ENCODE measurements at places on chromosomes 2 and 18.
A peak's percentile ranks its signal among the peaks of the same experiment; 100 is the strongest.

DNA sequence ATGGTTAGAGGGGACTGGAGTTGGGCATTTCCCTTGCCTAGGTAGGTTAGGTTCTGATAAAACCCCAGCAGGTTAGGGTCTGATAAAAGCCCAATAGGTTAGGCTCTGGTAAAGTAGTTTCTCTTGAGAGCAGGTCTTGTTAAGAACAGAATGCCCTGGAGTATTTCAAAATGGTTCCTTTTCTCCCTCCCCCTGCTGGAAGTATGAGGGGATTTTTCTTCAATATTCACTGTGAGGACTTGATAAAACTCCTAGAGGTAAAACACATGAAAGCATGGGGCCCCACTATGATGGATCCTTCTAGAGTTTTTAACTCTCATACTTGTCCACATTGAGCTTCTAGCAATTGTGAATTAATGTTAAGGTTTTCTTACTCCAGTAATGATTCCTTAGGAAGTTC, 27.6 kb downstream of the ANKAR start:
- no peak for DNase-seq

DNA sequence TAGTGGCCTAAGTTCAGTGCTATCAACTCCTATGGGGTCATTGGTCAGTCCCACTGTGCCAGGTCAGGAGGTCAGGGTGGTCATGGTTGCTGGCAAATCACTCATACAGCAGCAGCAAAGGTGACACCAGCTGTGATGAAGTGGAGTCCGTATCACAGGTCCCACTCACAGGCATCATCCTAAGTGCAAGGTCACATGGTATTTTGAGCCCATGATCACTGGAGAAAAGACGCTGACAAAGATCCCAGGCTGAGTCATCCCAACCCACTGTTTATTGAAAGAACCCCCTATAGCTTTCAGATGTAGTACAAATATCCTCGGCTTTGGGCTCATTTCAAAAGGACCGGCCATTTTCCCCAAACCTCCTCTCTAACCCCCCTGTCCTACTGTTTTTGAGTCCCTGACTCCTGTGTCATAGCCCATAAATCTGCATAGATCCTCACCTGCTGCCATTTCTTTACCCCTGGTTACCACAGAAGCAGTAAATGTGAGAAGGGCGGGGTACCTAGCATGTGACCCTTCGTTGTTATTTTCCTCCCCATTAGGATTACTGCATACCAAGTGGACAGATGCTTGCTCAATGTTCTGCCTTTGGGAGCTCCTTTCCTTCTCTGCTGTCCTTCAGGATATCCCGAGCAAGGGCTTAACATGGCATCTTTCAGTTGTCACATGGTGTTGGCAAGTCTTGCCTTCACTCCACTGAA, 107.7 kb downstream of the COL6A3 start:
- DNase-seq, result peak; percentile 64

DNA sequence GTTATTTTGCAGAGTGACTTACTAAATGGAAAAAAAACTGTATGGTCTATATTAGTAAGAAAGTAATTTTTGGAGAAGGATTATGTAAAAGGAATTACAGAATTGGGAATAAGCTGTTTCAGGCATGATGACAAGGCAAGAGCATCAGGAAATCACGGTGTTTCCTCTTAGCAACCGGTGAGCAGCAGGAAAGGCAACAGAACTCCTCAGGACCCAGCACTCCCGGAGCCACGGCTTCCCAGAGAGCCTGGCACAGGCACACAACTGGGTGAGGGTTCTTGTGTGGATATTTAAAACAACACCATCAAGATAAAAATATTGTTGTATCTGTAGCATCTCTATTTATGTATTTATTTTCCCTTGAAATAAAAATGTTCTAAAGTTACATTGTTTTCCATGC, 34.4 kb downstream of the CYP27C1 start:
- no peak for DNase-seq

GRCh38 chr2:232139786-232140562, 178.5 kb downstream of the DIS3L2 start:
- DNase-seq, result no peak

DNA sequence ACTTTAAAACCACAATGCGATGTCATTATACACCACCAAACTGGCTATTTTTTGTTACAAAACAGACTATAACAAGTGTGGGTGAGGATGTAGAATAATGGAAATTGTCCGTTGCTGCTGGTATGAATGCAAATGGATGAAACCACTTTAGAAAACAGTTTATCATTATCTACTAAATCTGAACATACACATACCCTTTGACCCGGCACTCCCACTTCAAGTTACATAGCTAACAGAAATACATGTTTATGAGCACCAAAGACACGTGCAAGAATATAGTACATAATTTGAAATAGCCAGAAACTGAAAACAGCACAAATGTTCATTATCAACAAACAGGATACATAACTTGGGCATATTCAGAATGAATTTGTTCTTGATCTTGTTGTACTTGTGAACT, 206.4 kb upstream of the CHAC2 start:
- DNase-seq, result no peak

- DNase-seq, result no peak
Observed at GRCh38 chr2:25018681-25019080, 23.2 kb upstream of the EFR3B start.

GRCh38 chr2:1366546-1367134, 46.6 kb upstream of the TPO start:
- no peak for DNase-seq

GRCh38 chr2:67670747-67671183, 273.6 kb downstream of the ETAA1 start:
- no peak for DNase-seq

DNA sequence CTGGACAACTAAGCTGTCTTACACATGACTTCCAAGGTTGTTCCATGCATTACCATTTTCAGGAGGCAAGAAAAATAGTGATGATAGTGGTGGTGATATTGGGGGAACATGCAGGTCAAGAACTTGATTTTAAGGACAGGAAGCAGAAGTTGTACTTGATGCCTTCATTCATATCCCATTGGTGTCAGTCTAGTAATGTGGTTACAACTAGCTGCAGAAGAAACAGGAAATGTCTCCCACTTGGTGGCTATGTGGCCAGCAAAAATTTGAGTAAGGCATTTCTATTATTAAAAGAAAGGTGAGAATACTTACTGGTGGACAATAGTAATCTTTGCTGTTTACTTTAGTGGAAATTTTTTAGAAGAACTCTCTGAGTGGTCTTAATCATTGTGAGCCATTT, 103.4 kb downstream of the ALMS1 start:
- DNase-seq, result no peak

DNA sequence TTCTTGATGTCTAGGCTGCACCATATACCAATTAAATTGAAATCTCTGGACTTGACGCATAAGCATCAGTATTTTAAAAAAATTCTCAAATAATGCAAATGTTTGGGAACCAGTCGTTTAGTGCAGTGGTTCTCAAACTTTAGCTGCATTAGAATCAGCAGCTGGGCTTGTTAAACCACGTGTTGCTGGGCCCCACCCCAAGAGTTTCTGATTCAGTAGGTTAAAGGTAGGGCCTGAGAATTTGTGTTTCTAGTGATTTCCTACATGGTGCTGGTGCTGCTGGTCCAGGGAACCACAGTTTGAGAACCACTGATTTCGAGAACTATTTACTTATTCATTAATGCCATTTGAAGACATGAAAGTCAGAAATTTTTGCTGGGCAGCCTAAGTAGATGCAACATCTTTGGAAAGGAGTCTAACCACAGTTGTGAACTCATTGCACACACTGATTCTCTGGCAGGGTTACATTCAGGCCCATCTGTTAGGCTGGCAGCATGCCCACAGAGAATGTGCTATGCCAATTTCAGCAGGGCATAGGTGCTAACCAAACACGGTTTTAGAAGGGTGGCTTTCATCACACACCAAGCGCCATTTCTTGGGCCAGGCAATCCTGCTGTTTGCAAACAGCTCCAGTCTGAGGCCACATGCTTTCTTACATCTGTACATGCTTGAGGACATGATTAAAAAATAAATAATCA, 26.4 kb upstream of the ATP5MC3 start:
- no peak for DNase-seq

- DNase-seq, result no peak
Observed at GRCh38 chr2:176931588-176932563, 280.7 kb upstream of the HNRNPA3 start.

GRCh38 chr2:146734042-146734820, 1110.6 kb upstream of the ACVR2A start:
- peak; percentile 5 for DNase-seq

- DNase-seq, result no peak
Observed at GRCh38 chr18:46010676-46011075, 43.5 kb upstream of the EPG5 start.

DNA sequence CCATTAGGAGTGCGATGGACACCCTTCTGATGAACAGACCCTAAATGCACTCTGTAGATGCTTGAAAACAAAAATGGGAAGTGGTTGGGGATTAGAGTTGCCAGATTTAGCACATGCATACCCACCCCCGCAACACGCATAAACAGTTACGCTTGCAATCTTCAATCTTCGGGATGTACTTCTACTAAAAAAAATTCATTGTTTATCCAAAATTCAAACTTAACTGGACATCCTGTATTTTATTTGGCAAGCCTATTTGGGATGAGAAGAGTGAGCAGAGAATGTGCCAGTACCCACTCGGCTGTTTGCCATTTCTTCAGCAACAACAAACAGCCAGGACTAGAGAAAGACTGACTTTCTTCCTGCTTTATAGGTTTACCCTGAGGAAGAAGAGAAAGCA, 18.4 kb downstream of the KIAA2012 start:
- no peak for DNase-seq

- DNase-seq, result no peak
Observed at GRCh38 chr18:44786688-44787087, 106.0 kb downstream of the SETBP1 start.

GRCh38 chr18:77079954-77080682, 52.5 kb downstream of the MBP start:
- no peak for DNase-seq

DNA sequence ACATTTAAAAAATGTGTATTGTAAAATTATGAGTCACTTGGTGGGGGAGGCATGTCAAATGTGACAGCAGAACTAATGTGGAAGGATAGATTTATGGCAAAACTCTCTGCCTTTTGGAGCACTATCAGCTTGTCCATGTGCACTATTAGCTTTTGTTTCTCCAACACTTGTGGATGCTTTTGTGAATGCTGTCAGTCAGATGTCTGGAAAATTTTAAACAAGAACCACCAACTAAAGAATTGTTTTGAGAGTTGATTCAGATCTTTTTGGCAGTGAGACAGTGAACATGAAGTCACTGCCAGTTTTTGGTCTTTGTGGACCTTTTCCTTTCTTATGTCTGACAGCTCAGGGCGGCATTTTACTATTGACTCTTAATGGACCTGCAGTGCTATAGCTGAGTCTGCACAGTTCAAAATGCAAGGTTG, 72.4 kb downstream of the KIAA1328 start:
- no peak for DNase-seq

DNA sequence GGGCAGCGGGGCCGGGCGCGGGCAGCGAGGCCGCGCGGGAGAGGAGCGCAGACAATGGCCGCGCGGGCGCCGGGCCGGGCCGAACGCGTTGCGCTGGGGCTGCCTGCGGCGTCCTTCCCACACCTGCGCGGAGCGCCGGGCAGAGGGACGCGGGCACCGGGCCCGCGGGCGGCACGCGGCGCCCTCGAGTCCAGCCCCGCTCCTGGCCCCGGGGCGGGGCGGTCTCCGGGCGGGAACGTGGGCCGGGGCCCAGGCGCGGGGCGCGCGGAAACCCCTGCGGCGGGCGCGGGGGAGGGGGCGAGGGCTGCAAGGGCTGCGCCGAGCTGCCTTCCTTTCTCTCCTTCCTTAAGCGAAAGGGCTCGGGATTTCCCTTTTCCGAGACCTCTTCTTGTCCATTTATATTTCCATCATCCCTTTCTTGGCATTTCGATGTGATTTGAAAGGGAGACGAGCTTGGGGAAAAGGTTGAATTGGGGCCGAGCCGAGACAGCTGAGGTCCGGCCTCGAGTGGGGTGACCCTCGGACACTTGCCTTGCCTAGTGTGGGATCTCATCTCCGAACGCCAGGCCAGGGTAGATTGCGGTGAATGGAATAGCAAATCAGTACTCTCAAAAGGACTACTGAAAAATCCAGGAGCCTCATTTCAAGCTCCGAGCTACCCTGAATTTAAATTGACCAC, 676 bp downstream of the KLHL23 start:
- no peak for DNase-seq

- peak; percentile 7 for DNase-seq
Observed at GRCh38 chr2:24026233-24026632, 16.3 kb downstream of the MFSD2B start.

- DNase-seq, result no peak
Observed at GRCh38 chr2:14603676-14604075, 28.8 kb upstream of the LRATD1 start.

GRCh38 chr18:67597759-67598158, 81.2 kb upstream of the DSEL start:
- no peak for DNase-seq

DNA sequence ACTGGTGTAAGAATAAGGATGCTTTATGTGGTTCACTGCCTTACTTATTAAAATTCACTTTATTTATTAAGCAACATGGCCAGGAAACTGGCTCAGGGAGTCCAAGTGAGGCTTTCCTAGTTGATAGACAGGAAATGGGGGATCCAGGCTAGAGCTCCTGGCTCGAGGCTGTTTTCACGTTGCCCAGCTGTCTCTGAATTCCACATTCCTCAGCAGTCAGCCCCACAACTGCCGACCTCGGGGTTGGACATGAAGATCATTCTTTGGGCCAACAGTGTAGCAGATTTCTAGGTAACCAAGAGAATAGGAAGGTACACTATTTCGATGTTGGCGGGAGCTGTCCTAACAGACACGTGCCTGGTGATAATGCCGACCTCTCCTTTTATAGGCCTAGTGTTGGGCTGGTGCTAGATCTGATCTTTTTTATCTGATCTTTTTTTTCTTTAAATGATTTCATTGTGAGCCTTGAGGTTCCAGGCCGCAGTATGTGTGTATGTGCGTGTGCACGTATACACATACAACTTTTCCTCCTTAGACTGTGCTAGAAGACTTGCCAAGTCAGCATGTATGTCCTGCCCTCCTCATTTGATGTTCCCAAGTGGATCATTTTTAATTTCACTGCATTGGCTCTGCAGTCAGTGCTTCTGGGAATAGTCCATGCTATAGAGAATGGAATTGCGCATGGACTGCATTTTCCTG, 103.5 kb downstream of the CABLES1 start:
- no peak for DNase-seq

DNA sequence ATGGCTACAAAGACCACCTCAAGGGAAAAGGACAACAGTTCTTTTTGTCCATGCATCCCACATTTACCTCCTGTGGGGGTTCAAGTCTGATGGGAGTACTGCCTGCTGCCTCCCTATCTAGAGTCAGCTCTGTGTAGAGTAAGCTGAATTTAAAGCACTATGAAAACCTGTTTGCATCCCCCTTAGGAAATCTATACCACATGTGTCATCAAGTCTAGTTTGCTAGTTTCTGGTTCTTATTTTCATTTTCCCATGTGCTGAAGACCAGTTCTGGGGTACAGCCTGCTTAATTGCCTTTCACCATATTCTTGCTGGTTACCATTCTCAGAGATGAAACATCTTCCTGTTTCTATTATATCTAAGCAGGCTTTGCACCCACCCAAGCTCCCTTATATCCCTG, 470.3 kb downstream of the MBD2 start:
- DNase-seq, result no peak

All from SJSA1 (cell line).